CD4-positive, alpha-beta T cell treated with Interleukin-15 for 4 hours (primary cell): ENCODE measurements at places on chromosomes 11 and 22.
A peak's percentile ranks its signal among the peaks of the same experiment; 100 is the strongest.

- DNase-seq, result peak; percentile 53
Measured at GRCh38 chr11:59822989-59823566, 12.5 kb upstream of the MRPL16 start.

- DNase-seq, result peak; percentile 25
Measured at GRCh38 chr11:57566905-57567514, 462 bp downstream of the UBE2L6 start.

GRCh38 chr22:27345691-27346090, 455.9 kb downstream of the MN1 start:
- no peak for DNase-seq

GRCh38 chr11:40241524-40242051, 1217.9 kb downstream of the LRRC4C start:
- no peak for DNase-seq

DNA sequence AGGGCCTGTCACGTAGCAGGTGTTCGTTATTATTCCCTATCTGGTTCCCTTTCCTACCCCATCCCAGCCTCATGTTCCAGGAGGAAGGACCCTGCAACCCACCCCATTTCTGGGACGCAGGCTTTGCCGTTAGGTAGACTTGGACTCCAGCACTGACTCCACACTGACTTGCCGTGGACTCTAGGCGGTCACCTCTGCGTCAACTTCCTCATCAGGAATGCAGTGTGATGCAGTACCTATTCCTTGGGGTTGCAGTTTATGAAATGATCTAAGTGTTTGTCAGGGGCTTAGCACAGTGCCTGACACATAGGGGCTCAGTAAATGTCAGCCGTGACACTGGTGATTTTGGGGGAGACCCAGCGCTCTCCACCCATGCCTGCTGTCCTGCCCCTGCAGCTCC, 16.8 kb downstream of the DGKZ start:
- no peak for DNase-seq

- DNase-seq, result no peak
Measured at GRCh38 chr22:25663654-25664053, 78.3 kb upstream of the MYO18B start.

- DNase-seq, result no peak
Measured at GRCh38 chr22:32777987-32778386, 23.5 kb upstream of the TIMP3 start.

- no peak for DNase-seq
Measured at GRCh38 chr22:24763872-24764485, 10.5 kb downstream of the PIWIL3 start.

DNA sequence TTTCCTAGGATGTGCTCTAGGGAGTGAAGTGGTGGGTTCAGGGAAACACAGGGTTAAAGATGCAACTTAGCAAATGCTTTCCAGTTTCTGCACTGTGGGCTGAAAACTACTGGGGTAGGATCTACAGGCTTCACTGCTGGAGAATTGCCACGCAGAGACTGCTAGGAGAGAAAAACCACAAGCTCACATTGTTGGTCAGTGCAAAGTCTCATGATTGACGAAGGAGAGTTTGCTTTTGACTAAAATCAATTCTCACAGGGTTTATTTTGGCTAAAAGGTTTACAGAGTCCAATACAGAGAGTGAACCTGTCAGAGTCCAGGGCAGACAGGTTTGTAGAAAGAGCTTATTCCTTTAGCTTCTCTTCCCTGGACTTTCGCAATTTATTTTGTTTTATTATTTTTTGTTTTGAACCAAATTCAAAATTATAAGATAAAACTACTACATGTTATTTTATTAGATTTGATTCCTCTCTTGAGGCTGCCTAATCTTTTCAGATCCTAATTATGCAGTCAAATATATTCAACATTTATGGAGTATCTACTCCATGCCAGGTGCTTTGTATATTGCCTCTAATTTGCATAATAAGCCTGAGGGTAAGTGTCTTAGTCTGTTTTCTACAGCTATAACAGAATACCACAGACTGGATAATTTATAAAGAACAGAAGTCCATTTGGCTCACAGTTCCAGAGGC, 64.7 kb downstream of the MTNR1B start:
- no peak for DNase-seq

GRCh38 chr22:20957683-20958431, 9.2 kb upstream of the AIFM3 start:
- no peak for DNase-seq
